Activated T-cell treated with anti-CD3 and anti-CD28 coated beads for 24 hours (primary cell): ENCODE measurements at places on chromosomes 1 and 21.

DNA sequence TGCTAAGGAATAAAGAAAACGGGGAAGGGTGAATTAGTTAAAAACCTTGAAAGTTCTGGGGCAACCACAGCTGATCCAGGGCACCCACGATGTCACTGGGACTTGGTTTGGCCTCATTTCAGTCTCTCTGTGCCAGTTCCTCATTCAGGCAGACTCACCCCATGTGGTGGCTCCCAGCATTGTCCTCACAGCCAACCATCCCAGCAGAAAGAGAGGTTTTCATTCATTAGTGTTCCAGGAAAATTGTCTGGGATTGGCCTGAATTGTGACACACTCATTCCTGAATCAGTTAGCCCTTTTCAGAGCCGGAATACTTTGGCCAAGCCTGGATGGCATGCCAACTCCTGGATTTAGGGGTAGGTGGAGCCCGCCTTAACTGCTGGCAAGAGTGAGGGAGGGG is 367.7 kb downstream of the PRDM2 start:
- no peak for DNase-seq

DNA sequence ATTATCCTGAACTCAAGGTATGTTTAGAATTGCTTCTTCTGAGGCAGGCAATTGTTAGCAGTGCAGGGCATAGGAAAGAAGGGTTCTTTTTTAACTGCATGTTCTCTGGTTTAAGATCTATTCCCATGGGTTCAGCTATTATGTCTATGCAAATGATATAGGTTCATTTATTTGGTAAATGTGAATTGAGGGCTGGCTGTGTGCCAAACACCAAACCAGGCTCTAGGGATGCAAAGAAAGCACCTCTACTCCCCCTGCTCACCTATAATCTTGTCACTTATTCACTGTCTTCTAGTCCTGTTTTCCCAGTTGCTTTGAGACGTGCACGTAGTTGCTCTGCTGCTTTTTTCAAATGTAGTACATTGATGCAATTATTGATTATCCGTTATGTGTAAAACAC is 691 bp upstream of the KIFAP3 start:
- no peak for DNase-seq

GRCh38 chr1:97308131-97308530 is 586.5 kb downstream of the PTBP2 start:
- no peak for DNase-seq

- DNase-seq = no peak
Measured at GRCh38 chr1:181647314-181648035, 164.2 kb downstream of the CACNA1E start.

GRCh38 chr1:5551274-5551975 is 440.8 kb downstream of the NPHP4 start:
- DNase-seq = no peak

DNA sequence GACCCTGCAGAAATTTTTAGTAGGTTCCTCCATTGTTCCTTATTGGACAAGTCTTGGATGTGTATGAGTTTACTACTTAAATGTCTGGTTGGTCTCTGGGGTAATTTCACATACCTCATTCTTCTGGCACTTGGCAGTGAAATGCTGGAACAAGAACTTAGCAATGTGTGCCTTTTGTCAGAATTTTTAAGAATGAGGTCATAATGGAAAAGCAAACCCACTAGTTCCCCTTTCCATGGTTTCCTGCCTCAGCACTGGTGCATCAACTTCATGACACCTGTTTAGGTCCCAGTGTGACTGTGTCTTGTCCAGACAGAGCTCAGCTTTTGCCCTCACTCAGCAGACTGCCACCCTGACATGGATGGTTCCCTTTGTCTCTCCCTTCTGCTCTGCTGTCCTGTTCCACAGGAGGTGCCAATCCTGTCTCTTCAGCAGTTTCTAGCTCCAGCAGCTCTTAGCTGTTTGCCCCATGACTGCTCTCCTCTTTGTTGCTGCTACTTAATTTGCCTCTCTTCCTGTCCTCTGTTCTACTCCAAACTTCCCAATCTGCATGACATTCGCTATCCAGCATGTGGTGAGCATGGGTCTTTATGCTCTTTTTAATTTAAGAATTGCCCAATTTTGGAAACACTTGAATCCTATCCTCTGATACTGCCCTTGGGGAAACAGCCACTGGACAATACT is 135.6 kb downstream of the CYYR1 start:
- no peak for DNase-seq

- no peak for DNase-seq
Measured at GRCh38 chr1:231037585-231038517, 2.2 kb downstream of the FAM89A start.

DNA sequence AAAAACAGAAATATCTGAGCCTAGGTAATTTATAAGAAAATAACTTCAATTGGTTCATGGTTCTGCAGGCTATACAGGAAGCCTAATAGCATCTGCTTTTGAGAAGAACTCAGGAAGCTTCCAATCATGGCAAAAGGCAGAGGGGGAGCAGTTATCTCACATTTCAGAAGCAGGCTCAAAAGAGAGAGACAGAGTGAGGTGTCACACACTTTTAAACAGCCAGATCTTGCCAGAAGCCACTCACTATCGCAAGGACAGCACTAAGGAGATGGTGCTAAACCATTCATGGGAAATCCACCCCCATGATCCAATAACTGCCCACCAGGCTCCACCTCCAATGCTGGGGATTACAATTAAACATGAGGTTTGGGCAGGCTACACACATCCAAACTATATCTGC is 25.5 kb downstream of the RGS18 start:
- no peak for DNase-seq

- no peak for DNase-seq
Measured at GRCh38 chr21:45086337-45086958, 12.1 kb downstream of the ADARB1 start.

DNA sequence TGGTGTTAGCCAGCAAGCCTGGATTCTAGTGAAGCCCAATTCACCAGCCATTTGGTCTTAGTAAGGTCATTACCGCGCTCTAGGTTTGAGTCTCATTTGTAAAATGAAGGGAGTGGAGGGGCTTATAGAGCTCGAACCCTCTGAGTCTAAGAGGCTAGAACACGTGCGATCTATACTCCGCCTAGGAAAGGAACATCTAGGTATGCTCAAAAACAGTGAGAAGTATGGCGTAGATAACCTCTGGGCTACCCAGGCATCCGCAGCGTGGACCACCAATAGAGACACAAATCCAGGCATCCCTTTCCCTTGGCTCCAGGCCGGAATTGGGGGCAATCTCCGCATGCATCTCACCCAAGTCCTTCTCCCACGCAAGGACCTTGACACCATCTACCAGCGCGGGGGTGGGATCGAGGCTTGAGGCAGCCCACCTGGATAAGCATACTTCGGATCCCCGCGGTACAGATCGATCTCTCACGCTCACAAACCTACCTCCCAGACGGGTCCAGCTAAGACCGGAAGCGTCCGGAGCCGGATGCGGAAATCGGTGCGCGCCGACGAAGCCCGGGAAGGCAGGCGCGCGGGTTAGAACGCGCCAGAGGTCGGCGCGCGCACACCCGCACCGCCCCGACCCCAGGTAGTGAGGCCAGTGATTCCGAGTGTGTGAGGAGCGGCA is at the start of gene METTL25B:
TSS of gene METTL25B (plus strand) at position 544 of the 673 bp plus-strand sequence. CDS start 636 bp downstream, outside the sequence.
- peak; percentile 74 for DNase-seq

GRCh38 chr1:23200883-23201282 is 16.4 kb downstream of the HTR1D start:
- DNase-seq = no peak

DNA sequence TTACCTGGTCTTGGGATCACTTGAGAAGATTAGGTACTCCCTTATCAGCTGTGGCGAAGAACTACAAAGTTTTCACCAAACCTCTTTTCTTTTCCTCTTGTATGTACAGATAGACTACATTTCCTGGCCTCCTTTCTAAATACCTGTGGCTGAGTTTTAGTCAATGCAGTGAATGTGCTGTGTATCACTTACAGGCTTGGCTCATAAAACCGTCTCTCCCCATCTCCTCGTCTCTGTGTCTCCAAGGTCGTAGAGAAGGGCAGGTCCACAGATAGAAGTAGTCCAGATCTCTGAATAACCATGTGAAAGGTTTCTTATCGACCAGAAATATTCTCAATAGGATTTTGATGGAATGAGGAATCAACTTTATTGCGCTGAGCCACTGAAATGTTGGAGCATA is 9.0 kb upstream of the JUN start:
- DNase-seq = no peak

GRCh38 chr1:175870217-175870616 is 126.8 kb upstream of the TNR start:
- DNase-seq = no peak

DNA sequence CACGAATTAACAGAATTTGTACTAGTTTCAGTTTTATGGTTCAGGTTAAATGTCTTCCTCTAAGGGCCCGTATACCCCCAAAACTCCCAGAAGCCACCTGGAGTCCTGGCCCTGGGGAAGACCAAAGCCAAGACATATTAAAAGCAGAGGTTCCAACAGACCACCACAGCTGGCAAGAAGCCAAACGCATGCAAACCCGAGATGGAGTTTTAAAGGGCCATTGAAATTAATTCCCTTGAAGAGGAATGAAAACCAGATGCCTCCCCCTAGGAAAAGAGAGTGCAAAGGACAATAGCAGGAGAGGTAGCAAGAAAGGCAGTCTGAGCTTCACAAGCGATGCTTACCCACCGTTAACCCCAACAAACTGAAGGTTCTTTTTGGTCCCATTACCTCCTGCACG is 48.1 kb downstream of the KANK4 start:
- no peak for DNase-seq

GRCh38 chr21:41933313-41934079 is 20.3 kb downstream of the C2CD2 start:
- no peak for DNase-seq

DNA sequence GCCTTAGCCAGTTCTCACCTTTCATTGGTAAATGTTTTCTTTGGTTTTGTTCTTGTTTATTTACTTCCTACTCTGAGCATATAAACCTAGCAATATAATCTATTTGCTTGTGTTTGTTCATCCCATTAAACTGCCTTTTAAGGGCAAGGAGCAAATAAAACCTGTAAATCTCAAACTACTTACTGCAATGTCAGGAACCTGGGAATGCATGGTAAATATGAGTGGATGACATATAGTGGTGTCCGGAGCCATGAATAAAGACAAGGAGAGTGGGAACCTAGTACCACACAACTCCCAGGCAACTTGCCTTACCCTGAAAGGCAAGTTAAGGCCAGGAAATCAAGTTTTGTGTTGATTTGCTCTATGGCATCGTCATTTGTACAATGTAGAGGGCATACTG is 1133.7 kb upstream of the NCAM2 start:
- DNase-seq = no peak

DNA sequence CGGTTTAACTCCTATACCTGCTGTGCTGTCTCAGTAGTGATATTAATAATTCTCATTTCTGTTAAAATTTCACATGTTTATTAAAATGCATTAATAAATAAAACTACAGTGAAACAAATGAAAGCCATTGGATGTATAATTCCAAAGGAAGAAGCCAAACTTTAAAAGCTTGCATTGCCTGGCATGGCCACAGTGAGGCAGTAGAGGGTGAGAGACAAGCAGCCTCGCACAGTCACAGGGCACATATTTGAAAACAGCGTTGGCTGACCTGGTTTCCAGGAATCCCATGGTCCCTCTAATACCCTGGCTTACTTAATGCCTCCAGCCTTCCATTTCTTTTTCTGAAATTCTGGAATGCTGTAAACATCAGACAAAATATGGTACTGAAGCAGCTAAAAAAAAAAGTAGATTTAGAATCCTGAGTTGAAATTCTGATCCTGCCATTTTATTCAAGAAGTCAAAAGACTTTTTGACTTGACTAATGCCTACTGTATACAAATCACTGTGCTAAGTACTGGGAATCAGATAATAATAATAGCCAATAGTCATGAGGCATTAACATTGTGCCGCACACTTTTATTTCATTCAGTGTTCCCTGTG is 6.7 kb upstream of the RNASEL start:
- DNase-seq = peak; percentile 54

- DNase-seq = no peak
Measured at GRCh38 chr1:172990598-172991215, 60.0 kb downstream of the TNFSF18 start.

DNA sequence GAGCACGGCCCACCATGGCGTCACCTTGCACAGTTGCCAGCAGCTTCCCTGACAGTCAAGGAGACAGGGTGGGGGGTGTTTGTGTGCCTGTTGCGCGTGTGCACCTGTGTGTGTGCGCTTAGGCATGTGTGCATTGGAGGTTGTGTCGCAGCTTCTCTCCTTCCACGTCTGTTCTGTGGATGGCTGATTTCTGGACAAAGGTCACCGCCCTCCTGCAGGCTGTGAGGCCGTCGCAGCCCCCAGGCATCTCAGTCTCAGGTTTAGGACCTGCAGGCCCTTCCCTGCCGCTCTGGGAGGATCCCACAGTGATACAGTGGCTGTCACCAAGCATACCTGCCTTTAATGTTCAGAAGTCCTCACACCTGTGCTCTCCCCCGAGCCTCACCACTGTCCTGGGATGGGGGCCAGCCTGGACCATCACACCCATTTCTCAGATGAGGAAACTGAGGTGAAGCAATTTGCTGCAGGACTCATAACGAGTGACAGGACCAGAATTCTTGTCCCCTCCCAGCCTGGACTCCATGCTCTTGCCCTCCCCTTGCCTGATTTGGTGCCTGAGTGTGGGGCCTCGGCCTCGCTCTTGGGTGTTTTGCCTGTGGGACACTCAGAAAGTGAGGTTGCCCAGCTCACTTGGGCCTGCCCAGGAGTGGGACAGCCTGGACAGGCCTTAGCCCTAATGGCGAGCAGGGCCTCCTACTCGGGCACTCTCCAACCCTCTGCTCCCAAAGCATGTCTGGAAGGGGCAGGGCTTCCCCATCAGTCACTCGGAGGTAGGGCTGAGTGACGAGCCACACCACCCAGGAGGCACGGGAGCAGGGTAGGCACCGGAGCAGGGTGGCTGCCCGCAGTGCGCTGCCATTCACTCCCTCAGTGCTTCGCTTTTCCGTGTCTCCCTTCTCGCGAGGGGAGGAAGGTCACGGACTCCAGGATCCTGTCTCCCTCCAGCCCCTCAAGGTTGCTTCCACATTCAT is 22.6 kb downstream of the COQ8A start:
- no peak for DNase-seq

DNA sequence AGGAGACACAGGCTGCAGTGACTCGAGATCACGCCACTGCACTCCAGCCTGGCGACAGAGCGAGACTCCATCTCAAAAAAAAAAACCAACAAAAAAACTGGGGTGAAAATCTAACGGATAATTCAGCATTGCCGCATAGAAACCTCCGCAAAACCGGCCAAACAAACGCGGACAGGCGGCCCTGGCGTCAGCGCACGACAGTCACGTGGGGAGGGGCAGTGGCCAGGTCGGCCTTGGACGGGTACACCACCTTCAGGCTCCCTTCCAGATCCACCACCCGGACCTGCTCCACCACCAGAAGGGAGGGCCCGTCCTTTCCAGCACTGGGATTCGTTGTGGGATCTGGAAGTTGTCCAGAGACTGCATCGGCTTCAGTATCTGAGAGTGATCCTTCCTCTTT is 8.4 kb downstream of the SMIM1 start:
- no peak for DNase-seq

GRCh38 chr1:159247266-159247665 is 42.6 kb downstream of the ACKR1 start:
- no peak for DNase-seq

- DNase-seq = no peak
Measured at GRCh38 chr1:60747353-60747752, 335.0 kb upstream of the NFIA start.

GRCh38 chr21:26972192-26972591 is 5.3 kb upstream of the ADAMTS5 start:
- no peak for DNase-seq

GRCh38 chr1:236287757-236288619 is 6.2 kb upstream of the ERO1B start:
- no peak for DNase-seq

GRCh38 chr1:244869364-244869827 is 5.1 kb upstream of the HNRNPU start:
- no peak for DNase-seq
